ENCODE measurements at places on chromosomes 7 and 10.
A peak's percentile ranks its signal among the peaks of the same experiment; 100 is the strongest.

- H3K27ac ChIP-seq, result peak overlapping the region; percentile 16
- H3K36me3 ChIP-seq, result no peaks in the 10 kb centered on the region
- H3K4me3 ChIP-seq, result peak overlapping the region; percentile 39
- H3K27me3 ChIP-seq, result peaks cover 19% of the 10 kb centered on the region
- DNase-seq, result peak; percentile 54
Observed at GRCh38 chr10:13349463-13350274, 1.6 kb upstream of the SEPHS1 start.

GRCh38 chr7:51000956-51001355 lies 218.3 kb upstream of the GRB10 start:
- H3K4me1 ChIP-seq, result no peaks in the 10 kb centered on the region
- H3K27ac ChIP-seq, result no peak overlapping the region
- H3K36me3 ChIP-seq, result no peaks in the 10 kb centered on the region
- no peak for DNase-seq
- no peak overlapping the region for H3K4me3 ChIP-seq
- H3K27me3 ChIP-seq, result peaks cover 5% of the 10 kb centered on the region

GRCh38 chr7:133510326-133511055 lies 257.6 kb downstream of the EXOC4 start:
- no peaks in the 10 kb centered on the region for H3K36me3 ChIP-seq
- H3K4me3 ChIP-seq, result no peak overlapping the region
- H3K27ac ChIP-seq, result no peak overlapping the region

DNA sequence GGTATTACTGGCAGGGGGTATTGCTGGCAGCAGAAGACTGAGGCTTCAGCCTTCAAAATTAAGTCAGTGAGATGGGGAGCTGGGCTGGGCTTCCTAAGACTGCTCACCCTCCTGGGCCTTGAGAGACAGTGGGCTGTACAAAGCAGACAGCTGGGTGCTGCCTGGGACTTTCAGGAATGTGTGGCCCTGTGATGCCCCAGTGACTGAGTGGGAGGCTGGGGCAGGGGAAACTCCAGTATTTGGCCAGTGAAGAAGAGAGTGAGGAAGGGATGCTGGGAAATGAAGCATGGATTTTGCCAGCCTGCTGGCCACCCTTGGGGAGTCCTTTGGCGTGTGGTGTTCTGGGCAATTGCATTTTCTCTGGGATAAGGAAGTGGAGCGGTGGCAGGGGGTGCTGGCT lies 442 bp downstream of the ANKRD2 start:
- peaks cover 18% of the 10 kb centered on the region for H3K36me3 ChIP-seq
- no peak overlapping the region for H3K27ac ChIP-seq
- H3K4me3 ChIP-seq, result no peak overlapping the region
- DNase-seq, result peak; percentile 30
- no peaks in the 10 kb centered on the region for H3K27me3 ChIP-seq

GRCh38 chr7:95324431-95324830 lies at the start of gene PON1:
PON1 (minus strand) TSS chr7:95324532; CDS start chr7:95324475, 57 bp downstream.
- H3K27ac ChIP-seq, result no peak within 1 kb of the TSS
- H3K27me3 ChIP-seq, result peaks cover 8% of the 10 kb centered on the region
- no peak within 1 kb of the TSS for H3K4me3 ChIP-seq
- H3K4me1 ChIP-seq, result no peaks in the 10 kb centered on the region
- H3K36me3 ChIP-seq, result no peaks in the 10 kb centered on the region

DNA sequence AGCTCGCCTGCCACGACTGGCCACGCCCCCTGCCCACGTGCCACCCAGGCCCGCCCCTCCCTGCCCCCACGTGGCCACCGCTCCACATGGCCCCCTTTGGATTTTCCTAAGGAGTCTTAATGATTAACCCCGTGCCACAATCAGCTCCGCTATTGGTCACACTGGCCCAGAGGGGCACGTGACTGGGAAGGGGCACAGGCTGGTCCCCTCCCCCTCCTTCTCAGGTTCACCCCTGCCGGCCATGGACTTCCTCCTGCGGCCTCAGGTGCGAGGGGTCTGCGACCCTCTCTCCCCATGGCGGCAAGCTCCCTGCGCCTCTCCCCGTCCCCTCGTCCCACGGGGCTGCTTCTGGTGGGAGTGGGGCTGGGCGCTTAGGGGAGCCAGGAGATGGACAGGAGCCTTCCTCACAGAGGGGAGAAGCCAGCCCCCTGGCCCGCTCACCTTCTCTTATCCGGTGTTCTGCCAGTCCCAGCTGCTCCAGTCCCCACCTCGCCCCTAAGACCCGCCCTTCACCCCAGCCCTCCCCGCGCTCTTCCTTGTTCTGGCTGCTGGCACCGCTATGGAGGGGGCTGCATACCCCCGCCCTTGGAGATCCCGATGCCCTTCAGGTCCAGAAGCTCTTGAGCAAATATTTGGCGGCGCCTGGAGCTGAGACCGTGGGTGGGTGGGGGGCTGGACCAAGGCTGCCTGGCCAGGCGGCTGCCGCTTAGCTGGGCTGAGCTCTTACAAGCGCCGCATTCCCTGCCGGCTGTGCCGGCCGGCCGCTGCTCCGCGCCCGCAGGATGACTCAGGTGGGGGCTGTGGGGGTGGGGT lies 3.2 kb downstream of the SLC4A2 start:
- DNase-seq, result peak; percentile 76
- no peak overlapping the region for H3K4me3 ChIP-seq
- peaks cover 39% of the 10 kb centered on the region for H3K4me1 ChIP-seq
- no peaks in the 10 kb centered on the region for H3K27me3 ChIP-seq
- H3K36me3 ChIP-seq, result peaks cover 31% of the 10 kb centered on the region

DNA sequence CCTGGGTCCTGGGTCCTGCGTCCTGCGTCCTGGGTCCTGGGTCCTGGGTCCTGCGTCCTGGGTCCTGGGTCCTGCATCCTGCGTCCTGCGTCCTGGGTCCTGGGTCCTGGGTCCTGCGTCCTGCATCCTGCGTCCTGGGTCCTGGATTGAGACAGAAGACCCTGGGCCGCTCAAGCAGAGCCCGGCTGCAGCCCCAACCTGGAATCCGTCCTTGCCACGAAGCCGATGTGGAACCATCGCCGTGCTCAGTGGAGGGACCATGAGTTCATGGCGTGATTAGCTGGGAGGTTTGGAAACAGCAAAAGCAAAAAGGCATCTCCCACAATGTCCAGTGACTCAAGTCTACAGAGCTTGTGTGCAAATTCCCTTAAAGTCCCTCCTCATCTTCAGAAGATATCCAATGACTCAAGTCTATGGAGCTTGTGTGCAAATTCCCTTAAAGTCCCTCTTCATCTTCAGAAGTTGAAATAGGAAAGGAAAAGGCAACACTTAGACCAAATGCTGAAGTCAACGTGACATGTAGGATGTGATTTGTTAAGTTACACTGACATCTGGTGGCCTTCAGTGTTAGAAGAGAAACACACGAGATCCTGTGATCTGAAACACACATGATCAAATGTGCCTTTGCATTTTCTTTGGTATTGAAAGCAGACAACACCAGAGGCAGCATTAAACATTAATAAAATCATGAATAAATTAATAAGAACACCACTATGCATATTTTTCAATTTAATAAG lies 179.9 kb downstream of the PTPRN2 start:
- no peaks in the 10 kb centered on the region for H3K4me1 ChIP-seq
- H3K27me3 ChIP-seq, result no peaks in the 10 kb centered on the region
- H3K36me3 ChIP-seq, result no peaks in the 10 kb centered on the region
- no peak for DNase-seq
- no peak overlapping the region for H3K4me3 ChIP-seq

- H3K36me3 ChIP-seq, result peaks cover 55% of the 10 kb centered on the region
- H3K27ac ChIP-seq, result no peak overlapping the region
- H3K4me3 ChIP-seq, result no peak overlapping the region
- peak; percentile 42 for DNase-seq
- no peaks in the 10 kb centered on the region for H3K27me3 ChIP-seq
Observed at GRCh38 chr7:139602143-139602722, 78.7 kb downstream of the CLEC2L start.

DNA sequence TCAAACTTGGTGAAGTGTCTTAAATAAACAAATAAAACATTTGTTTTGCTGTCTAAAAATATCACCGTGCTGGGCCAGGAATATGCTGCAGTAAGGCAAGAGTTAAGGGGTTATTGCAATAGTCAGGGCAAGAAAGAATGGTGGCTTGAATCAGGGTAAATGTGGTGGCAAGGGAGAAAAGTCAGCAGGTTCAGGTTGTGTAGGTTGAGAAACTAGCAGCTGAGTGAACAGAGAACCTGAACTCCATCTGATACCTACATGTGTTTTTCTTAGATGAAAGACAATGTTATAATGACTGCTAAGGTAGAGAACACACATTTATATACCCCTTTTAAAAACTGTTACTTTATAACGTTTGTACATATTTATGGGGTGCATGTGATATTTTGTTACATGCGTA lies 28.7 kb downstream of the OTUD1 start:
- no peaks in the 10 kb centered on the region for H3K36me3 ChIP-seq
- DNase-seq, result no peak
- no peak overlapping the region for H3K27ac ChIP-seq
- H3K4me3 ChIP-seq, result no peak overlapping the region
- H3K4me1 ChIP-seq, result no peaks in the 10 kb centered on the region
